Heart right ventricle (tissue), 16 donors: ENCODE measurements at places on chromosomes 3 and 15. TPM values are rescaled to one million over a fixed set of nuclear protein-coding genes. Genes with fewer than 3 reads are reported as not detected.

The RPL14 gene
- total RNA-seq, result 1,323 TPM

DNA sequence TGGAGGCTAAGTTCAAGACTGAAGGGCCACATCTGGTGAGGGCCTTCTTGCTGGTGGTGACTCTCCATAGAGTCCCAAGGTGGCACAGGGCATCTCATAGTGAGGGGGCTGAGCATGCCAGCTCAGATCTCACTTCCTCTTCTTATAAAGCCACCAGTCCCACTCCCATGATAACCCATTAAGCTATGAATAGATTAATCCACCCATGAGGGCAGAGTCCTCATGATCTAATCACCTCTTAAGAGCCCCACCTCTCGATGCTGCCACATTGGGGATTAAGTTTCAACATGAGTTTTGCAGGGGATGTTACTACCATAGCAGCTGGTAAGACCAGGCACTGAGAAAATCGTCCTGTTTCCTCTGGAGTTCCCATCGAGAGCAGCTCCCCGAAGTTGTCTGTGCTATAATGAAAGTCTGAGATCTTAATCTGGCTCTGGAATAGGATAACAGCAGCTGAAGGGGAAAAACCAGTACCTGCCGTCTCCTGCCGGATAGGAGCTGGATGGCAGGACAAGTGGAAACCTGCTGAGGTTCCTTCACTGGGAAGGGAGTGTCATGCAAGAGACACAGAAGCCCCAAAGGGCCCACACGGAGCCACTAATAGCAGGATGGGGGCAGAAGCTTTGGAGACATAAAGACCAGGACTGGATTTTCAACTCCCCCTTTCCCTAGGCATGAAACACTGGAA, 79.5 kb upstream of the EPHB3 start:
- no peak for DNase-seq

DNA sequence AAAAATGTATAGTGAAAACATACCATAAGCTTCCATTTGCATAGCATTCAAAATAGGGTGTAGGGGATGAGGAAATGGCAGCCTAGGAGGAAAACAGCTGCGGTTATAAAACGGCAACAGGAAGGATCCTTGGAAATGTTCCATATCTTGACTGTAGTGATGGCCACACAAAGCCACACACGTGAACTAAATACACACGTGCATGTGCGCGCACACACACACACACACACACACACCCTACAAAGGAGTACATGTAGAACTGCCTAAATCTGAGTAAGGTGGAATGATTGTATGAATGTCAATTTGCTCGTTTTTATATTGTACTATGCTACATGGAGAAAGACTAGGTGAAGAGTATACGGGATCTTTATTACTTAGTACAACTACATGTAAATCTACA, 3.9 kb upstream of the IREB2 start:
- DNase-seq, result no peak

The LRTM1 gene
- not detected for total RNA-seq

DNA sequence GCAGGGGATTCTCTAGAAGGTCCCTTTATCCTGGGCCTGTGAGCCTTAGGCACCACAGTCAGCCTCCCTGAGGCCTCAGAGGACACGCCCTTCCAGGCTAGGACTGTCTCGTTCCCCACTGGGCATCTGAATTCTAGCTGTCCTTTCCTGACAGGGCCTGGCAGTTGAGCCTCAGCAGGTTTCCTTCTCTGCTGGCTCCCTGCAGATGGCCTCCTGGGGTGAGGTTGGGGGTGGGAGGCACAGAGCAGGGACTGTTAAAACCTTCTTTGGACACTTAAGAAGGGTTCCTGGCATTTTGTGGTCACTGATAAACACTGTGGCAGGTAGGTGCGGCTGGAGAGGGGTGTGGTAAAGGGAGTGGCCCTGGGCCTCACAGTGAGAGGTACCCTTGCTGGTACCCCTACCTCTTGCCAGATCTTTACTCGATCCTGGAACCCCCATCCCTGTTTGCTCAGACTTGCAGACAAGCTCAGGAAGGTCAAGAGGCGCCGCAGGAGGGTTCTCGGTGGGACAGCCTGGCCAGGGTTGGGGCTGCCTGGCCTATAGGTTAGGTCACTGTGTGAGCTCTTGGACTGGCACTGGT, 8.5 kb downstream of the CLK3 start:
- no peak for DNase-seq

The A4GNT gene
- total RNA-seq, result not detected

- no peak for DNase-seq
These were observed 263.8 kb downstream of the SLC9A9 start for GRCh38 chr3:143584474-143584873.
